Anterior cingulate cortex (tissue), 58 donors: ENCODE measurements at places on chromosomes 2 and 18.

GRCh38 chr2:146437712-146438111 is 1407.1 kb upstream of the ACVR2A start:
- DNase-seq, result no peak

GRCh38 chr2:203867561-203868200 is at the start of gene CTLA4:
Gene CTLA4 (plus strand): TSS chr2:203867771. CDS start chr2:203867943, 172 bp downstream.
- DNase-seq, result no peak

GRCh38 chr2:62443886-62444285 is 62.1 kb downstream of the TMEM17 start:
- DNase-seq, result no peak

- no peak for DNase-seq
Measured at GRCh38 chr2:62526531-62527381, 20.8 kb upstream of the TMEM17 start.

DNA sequence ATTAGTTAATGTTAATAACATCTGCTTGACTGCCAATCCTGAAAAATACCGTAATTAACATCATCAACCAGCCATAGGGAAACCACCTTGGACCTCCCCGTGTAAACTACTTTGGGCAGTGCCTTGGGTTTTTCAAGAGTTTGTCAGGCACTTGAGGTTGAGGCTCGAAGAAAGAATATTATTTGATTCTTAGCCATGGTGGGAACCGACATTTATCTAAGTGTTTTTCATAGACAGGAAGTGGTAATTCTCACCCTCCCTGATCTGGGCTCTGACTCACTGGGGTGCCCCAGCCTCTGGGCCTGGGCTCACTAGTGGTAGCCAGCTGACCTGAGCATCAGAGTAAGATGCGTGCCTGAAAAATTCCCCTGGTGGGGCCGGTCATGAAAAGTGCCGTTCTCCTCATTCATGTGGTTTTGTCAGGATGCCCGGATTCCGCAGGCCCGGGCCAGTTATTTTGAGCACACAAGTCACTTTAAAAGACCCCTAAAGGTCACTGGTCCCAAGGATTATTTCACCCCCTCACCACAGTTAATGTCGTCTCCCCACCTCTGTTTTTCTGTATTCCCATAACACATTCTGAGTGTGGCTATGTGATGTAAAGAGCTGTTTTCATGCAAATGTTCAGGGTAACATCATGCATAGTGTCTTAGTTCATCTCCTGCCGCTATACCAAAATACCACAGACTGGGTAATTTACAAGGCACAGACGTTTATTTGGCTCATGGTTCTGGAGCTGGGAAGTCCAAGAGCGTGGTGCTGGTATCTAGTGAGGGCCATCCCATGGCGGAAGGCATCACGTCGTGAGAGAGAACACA is 21.6 kb upstream of the SPATA3 start:
- no peak for DNase-seq

- DNase-seq, result no peak
Measured at GRCh38 chr2:213252206-213252605, 32.1 kb upstream of the SPAG16 start.

- DNase-seq, result no peak
Measured at GRCh38 chr2:10917927-10918326, 6.2 kb downstream of the KCNF1 start.

GRCh38 chr18:34315591-34316352 is 91.1 kb upstream of the NOL4 start:
- no peak for DNase-seq

- DNase-seq, result no peak
Measured at GRCh38 chr2:170155022-170155722, 22.8 kb upstream of the MYO3B start.

DNA sequence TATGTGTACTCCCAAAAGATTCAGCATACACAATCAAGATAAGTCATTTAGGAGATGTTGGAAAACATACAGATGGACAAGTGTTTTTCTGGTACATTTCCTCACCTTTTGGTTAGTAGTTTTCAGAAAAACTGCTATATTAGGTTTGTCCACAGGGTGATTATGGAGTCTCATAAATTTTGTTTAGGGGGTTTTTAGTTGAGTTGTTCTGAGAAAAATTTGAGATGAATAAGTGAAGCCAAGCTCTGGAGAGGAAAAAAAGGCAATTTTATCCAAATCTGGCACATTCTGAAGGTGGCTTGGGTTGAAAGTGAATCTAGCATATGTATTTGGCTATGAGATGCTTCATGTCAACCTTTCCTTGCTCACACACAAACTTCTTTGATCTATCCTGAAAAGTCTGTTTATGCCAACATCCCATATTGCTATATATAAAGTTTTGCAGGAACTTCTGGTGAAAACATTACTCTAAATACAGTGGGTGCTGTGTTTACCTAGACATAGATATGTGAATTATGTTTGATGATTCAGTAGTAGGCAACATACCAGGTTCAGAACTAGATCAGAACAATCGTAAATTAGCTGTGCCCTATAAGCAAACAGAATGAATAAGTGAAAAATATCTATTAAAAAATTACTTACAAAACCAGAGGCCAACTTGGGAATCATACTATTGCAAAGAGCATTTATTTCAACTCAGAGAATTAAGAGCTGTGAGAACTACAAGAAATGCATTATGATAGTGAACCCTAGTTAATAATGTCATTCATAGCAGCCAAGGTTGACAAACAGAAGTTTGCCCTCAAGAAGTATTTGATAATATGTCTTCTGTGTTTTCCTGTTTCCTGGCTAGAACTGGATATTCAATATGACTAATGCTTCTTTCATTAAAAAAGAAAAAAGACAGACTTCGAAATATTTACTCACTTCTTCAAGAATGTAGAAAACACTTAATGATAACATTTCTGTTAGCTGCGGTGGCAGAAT is 552.0 kb downstream of the IRS1 start:
- no peak for DNase-seq

DNA sequence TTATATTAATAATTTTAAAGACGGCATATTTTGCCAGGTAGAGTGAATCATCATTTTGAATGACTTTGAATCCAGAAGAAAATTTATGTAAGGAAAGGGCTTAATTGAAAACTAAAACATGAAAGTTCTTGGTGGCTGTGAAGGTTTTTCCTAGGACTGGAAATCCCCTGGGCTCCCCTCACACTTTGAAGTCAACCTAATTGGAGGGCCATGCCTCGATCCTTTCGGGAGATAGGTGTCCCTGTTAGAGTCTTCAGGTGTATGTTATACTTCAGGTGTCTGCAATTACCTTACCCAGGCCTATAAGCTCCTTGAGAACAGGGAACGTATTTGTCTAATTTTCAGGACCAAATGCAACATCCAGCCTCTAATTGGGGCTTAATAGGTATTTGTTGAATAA is 73.0 kb downstream of the ARL4C start:
- no peak for DNase-seq

GRCh38 chr18:3655254-3656050 is 205.5 kb downstream of the TGIF1 start:
- DNase-seq, result no peak

DNA sequence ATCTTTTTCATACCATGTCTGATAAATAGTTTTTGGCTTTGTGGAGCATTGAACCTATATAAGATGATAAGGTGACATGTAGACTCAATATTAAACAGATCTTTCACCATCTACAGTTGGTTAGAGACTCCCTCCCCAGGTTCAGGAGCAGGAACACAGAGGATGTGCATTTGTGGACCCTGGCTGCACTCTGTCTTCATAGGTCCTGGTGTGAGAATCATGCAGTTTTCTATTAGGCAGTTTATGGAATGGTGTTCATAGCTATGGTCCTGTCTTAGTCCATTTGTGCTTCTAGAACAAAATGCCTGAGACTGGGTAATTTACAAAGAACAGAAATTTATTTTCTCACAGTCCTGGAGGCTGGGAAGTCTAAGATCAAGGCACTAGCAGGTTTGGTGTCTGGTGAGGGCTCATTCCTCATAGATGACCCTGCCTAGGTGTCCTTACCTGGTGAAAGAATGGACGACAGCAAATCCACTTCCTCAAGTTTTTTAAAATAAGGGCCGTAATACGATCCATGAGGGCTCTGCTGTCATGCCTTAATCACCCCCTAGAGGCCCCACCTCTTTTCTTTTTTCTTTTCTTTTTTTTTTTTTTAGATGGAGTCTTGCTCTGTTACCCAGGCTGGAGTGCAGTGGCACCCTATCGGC is 35.3 kb upstream of the FAM98A start:
- no peak for DNase-seq

GRCh38 chr2:179771791-179772190 is 89.6 kb downstream of the ZNF385B start:
- DNase-seq, result no peak

DNA sequence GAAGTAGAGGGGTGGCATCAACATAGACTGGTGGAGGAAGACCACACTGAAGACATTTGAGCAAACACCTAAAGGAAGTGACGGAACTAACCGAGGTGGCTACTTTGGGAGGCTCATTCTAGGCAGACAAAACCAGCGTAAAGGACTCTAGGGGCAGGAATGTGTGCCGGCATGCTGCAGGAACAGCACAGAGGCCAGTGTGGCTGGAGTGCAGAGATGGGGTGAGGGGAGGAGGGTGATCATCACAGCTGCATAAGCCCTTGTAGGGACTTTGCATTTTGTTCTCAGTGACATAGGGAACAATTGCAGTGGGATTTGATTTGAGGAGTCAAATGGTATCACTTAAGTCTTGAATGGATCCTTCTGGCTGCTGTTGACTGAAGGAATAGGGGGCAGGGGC is 253.5 kb downstream of the NCKAP5 start:
- no peak for DNase-seq
